Coronary artery (tissue), 2 donors: ENCODE measurements at places on chromosomes 2 and 18.
A peak's percentile ranks its signal among the peaks of the same experiment; 100 is the strongest.

DNA sequence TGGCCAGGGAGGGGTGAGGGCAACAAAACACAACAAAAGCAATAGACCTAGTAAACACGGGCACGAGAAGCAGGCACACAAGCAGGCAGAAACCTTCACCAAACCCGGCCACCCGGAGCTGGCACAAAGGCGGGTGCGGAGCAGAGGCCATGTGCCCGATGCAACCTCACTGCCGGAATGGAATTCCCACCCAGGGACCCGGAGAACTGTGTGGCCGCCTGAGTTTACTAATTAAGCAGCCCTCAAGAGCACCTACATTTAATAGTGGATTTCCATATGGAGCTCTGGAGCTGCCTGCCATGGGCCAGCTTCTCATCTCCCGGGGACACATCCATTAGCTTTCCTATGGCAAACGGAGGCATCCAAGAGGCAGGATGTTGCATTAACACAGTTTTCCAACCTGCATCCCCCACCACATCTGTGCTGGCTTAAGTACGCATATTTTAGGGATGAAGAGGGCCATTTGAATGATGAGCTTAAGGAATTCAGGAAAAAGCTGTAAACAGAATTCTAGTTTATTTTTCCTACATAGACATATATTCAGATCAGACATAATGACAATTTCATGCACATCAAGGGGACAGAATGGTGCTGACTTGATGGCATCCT lies 104.5 kb upstream of the SMIM21 start:
- DNase-seq, result no peak

GRCh38 chr2:189164746-189165145 lies 14.8 kb downstream of the COL5A2 start:
- no peak for DNase-seq

DNA sequence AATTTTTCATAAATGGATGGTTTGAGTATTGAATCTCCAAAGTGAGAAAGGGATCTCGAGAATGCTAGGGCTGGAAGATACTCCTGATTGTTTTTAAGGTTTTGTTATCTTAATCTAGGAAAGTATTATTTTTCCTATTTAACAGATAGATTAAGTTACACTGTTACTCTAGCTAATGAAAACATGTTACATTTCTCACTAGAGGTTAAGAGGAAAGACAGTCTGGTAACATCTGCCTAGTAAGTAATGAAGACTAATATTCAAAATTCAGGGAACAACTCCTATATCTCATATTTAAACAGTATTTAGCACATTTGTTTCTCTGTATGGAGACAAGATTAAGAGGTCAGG lies 2.0 kb downstream of the GALNT3 start:
- no peak for DNase-seq

GRCh38 chr2:56102866-56103265 lies 80.9 kb upstream of the CCDC85A start:
- no peak for DNase-seq

- DNase-seq, result peak; percentile 72
Measured at GRCh38 chr2:130759906-130760753, 4.8 kb downstream of the AMER3 start.

DNA sequence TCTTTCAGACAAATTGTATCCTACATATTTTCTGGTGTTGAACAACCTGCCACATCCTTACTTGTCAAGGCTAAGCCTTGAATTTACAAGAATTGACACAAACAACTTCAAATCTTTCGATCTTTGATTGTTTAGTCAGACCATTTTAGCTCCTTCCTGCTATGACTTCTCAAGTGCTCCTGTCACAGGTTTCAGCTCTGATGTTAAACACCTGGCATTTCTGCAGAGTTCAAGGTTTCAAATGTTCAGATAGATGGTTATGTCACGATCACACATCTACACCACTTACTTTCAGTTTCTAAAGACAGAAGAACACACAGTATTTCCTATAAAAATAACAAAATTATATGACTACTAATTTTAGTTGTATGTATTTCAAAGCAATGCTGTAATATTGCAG lies 84.0 kb downstream of the RND3 start:
- DNase-seq, result no peak

DNA sequence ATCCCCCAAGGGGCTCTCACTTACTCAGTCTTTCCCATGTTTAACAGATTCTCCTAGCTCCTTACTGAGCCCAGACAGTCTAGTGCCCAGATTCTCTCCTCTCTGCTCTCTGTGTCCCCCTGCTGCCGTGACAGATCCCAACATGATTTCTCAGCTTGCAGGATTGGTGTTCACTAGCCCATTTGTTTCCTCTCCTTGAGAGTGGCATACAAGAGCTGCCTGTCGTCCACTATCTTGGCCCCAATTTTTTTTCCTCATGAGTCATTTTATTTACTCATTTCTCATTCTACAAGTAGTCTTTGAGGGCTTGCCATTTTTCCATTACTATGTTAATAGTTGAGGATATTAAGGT lies 199.9 kb upstream of the FN1 start:
- DNase-seq, result no peak

DNA sequence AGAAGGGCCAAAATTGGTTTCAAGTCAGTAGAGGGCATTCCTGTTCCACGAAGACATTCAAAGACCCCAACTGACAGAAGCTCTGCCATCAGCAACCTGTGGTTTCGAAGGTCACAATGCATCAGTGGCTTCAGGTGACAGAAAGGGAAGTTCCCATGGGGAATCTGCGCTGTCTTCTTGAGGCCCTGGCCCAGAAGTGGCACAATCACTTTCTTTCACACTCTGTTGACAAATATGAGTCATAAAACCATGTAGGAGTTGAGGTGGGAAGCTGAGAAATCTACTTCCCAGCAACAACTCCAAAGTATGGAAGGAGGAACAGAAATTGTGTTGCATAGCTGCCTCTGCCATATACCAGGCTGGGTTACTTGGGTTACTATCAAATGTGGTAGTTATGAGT lies 621.1 kb upstream of the FANCL start:
- DNase-seq, result no peak

DNA sequence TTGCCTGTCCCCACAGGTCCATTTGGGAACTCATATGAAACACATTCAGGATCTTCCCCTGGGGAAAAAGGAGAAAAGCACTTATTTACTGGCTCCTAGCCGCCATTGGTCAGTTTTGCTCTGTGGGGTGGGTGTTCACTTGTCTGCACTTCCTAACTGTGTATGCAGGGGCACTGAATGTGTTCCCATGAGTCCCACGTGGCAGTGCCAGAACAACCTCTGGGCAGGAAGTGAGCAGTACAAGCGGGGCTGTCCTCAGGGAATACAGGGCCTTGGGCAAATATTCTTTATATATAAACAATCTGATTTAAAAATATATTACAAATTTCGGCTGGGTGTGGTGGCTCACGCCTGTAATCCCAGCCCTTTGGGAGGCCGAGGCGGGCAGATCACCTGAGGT lies 21.8 kb upstream of the CTIF start:
- no peak for DNase-seq

- DNase-seq, result peak; percentile 91
Measured at GRCh38 chr2:209423562-209424198, at the start of gene MAP2. MAP2 (plus strand) TSS chr2:209424047; CDS start chr2:209653171, 229,124 bp downstream.

DNA sequence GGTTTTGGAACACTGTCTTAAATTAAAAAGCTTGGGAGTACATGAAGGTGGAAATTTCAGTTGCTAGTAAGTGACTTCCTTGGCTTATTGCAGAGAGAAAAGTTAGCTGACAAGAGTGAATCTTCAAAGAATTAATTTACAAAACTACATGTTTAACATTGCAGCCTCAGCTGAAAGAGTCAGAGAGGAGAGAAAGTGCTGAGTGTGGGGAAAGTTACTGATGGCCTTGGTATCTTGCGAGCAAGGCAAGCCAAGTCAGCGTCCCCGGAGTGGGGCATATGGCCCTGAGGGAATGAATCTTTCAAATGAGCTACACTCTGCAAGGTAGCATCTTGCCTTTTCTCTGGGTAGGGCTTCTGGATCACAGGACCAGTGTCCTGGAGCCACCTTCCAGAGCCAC lies 131.3 kb downstream of the LPIN1 start:
- DNase-seq, result peak; percentile 21

- no peak for DNase-seq
Measured at GRCh38 chr18:24268784-24269550, 128.7 kb downstream of the OSBPL1A start.

DNA sequence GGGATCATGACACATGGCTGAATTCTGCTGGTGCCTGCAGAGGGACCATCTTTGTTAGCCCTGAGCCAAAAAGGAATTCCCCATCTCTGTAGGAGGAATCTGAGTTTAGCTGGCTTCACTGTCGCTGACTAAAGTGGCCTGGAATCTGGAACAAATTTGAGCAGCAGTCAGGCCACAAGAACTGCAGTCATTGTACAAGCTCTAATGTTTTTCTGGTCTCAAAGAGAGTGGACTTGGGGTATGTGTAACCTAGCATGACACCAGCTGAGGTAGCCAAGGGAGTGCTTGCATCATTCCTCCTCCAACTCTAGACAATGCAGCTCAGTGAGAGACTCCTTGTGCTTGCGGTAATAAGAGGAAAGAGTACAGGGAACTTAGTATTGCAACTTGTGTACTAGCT lies 539.1 kb upstream of the LRRTM4 start:
- no peak for DNase-seq

GRCh38 chr2:26679867-26680266 lies 12.7 kb upstream of the KCNK3 start:
- peak; percentile 21 for DNase-seq

DNA sequence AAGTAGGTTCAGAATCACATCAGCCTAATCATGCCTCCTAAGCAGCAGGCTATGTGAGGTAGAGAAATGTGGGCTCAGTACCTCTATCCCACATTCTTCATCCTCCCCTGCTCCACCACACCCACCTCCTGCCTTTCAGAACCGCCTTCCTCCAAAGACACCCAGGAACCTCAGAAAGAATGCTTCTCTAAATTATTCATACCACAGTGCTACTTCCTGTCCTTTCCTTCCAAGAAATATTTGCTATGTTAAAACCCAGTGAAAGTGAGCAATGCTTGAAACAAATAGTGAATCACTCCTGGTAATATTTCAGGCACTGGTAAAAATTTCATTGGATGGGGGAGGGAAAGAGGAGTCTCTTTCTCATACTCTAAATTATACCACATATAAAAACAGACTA lies 24.0 kb upstream of the CREB1 start:
- no peak for DNase-seq

DNA sequence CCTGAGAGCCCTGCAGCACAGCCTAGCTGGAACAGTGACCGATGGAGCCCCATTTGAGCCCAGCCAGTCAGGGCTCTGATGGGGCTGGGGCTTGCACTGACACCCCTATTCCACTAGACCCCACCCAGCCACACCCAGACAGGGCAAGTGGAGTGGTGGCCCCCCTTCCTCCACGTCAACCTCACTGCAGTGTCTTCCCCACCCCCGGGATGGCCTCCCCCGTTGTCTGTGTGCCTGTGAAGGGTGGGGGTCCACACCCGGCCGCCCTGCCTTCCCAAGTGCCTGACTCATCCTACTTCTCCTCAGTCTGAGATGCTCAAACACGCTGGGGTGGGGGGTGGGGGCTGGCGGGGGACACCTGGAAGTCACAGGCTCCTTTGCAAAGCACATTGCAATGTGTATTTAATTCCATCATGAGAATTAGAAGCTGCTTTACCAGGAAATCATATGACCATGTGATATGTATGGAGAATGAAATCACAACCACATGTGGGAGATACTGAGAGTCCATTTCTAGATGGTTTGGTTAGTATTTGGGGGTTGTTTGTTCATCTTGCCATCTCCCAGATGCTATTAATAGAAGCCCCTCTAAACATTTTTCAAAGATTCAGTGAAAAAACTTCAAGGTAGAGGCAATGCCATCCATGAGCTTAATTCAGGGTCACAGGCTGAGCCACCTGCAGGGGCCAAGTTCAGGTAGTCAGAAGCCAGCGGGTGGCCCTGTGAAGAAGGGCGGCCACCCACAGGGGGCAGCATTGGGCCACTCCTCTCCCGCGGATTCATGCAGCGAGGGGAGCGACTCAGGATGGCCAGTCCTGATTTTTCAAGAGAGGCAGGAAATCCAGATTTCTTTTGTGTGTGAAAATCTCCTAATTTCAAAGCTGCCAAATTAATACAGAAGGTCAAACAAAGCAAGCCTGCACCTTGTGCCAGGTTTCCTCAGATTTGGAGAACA lies 22.7 kb upstream of the GMPPA start:
- DNase-seq, result no peak
